Inflammatory macrophage treated with lipopolysaccharide for 1 hour (primary cell): ENCODE measurements at places on chromosomes 5 and 9.

DNA sequence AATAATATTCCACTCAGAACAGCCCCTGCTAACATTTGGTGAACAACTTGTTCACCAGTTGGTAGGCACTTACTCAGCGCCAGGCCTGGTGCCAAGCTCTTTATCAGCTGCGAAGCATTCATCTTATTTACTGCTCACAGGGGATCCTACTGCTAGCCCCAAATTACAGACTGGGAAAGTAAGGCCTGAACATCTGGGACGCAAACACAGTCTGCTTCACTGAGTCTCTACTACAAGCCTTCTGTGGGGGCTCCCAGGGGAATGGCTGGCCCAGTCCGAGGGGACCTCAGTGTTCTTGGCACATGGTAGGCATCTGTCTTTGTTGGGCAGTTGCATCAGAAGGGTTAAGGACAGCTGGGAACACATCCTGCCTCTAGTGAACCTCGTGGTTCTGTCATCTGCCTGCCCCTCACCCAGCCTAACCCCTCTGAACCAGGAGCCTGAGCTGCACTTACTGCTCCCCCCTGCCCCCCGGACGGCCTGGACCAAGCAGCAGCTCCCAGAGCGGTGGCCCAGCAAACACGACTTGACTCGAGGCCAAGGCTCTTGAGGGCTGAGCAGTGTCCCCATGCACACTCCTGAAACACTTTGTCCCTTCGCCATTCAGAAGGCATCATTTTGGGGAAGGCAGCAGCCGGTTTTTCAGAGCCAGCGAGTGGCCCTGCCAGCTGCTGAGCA, at the start of gene PHYHD1:
Gene PHYHD1, plus strand, starts transcription at position 602 of the 678 bp plus-strand sequence. CDS start 1,342 bp downstream, outside the sequence.
- DNase-seq = no peak

GRCh38 chr5:179115845-179116524, 55.8 kb downstream of the ZNF354C start:
- DNase-seq = no peak

DNA sequence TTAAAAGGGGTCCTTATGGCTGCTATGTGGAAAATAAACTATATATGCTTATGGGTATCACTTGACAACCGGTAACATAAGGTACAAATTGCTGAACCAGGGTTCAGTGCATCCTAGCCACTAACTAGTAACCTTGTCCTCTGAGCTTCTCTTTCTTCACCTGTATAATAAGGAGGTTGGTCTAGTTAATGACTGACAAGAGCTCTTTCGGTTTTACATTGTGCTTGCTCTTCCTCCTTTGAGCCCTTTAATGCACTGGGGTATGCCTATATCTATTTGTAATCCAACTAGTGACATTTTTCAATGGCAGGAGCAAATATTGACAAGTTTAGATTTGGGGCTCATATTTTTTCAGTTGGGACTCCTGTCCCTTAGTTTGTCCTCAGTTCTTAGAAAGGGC, 66.1 kb downstream of the NPR3 start:
- no peak for DNase-seq

GRCh38 chr9:96029722-96030530, 154.4 kb downstream of the ERCC6L2 start:
- no peak for DNase-seq

- no peak for DNase-seq
Measured at GRCh38 chr5:73336366-73336765, 112.2 kb downstream of the FOXD1 start.

- DNase-seq = no peak
Measured at GRCh38 chr5:110361471-110361870, 365.0 kb downstream of the TMEM232 start.

- no peak for DNase-seq
Measured at GRCh38 chr5:160367885-160368284, 2.5 kb downstream of the C1QTNF2 start.

DNA sequence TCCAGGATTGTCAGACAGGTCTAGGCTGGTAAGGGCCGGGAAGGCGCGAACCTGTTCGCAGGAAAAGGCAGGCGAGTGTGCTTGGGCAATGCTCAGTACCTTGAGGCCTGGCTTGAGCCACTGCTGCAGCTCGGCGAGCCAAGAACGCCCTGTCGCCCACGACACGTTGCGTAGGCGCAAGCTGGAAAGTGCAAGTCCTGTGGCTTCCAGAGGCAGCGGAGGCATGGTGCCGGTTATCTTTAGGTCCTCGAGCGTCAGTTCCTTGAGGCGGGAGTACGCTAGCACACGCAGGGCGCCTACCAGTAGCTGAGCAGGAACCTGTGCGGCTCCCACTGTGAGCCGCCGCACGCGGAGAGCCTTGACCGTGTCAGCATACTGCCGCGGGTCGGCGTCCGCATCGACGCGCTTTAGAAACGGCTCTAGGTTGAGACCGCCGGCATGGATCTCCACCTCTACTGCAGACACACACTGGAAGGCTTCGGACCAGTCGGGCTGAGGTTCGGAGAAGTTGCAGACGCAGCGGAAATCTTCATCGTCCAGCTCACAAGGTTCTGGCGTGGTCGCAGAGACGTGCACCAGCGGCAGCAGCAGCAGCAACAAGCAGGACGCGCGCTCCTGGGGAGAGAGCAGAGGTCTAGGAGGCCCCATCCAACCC, 482 bp downstream of the CD14 start:
- DNase-seq = peak; percentile 86

- no peak for DNase-seq
Measured at GRCh38 chr9:3629495-3629894, 103.7 kb upstream of the RFX3 start.

DNA sequence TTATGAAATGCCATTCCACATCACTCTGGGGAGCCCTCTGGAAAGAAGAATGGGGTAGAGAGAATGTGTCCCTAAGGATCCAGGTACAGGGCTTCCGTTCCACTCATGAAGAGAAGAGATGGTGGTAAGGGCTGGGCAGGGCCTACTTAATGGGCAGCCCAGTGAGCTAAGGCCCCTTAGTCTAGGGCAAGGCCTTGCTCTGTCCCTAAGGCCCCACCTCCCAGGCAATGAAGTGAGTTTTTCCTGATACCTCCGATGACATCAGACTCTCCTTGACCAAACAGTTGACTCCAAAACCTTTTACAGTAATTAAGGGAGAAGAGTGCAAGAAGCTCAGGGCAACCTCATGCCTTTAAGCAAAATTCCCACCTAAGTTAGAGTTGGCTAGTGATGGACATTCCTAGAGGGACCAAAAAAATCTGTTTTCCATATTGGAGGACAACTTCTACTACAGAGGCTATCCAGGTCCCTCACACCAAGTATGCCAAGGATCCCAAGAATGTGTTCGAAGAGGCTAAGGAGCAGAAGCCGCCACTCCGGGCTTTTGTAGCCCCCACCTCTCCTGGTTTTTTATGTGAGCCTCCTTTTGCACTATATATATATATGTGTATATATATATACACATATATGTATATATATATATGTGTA, 5.9 kb downstream of the KLF9 start:
- DNase-seq = no peak

DNA sequence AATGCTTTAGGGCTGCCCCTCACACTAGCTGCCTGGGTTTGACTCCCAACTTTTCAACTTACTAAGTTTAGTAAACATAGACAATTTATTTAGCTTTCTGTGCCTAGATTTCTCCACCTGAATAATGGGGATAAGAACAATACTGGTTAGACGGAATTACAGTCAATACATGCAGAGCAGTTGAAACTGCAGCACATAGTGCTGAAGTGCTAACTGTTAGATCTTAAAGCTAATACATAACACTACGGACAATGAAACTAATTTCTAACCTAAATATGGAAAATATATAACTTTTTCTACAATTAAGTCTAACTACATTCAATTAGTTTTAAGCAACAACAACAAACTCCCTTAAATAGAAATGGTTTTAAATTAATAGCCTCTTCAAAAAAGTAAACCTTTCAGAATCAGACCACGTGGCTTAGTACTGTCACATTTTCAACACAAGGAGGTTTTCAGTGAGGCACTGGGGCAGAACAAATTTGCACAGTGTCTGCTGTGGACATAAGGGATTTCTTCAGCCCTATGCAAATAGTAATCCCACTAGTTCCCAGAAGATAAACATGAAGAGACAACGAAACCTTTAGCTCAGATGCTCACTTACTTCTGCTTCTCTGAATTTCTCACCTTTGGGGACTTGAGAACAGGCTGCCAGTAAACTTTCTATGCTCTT, 293.4 kb downstream of the EDIL3 start:
- DNase-seq = no peak

GRCh38 chr5:127369796-127370195, 79.2 kb downstream of the MEGF10 start:
- DNase-seq = no peak

DNA sequence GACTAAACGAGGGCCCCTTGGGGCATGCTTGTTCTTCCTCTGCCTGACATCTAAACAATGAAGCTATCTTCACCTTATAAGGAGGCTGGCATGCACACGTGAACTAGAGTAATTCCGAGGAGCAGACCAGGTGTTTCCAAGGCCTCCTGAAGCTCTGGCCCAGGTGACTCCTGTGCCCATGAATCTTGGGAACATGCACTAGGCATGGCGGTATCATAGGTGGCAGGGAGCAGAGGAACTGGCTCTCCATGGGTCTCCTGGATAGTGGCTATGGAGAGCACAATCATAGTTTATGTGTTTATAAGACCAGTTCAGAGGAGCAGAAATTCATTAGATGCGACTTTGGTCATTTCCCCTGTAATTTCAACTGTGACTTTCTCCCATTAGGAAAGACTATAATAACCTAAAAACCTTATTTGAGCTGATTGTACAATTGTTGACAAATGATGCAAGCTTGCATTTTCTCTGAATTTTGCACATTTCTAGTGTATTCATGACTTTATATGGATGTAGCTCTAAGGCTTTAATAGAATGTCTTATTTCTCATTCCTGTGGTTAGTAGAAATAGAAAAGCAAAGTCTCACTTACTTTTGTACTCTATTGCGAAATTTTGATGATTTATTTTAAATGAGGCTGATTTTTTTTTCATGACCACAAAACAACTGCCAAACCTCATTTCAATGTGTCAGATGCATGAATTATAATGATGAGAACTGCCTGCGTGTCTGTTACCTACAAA, 135.3 kb upstream of the RPS23 start:
- DNase-seq = peak; percentile 15

- DNase-seq = no peak
Measured at GRCh38 chr9:8677741-8678140, 878.2 kb upstream of the DMAC1 start.

GRCh38 chr9:136958898-136959850, 7.1 kb downstream of the LCN12 start:
- no peak for DNase-seq

DNA sequence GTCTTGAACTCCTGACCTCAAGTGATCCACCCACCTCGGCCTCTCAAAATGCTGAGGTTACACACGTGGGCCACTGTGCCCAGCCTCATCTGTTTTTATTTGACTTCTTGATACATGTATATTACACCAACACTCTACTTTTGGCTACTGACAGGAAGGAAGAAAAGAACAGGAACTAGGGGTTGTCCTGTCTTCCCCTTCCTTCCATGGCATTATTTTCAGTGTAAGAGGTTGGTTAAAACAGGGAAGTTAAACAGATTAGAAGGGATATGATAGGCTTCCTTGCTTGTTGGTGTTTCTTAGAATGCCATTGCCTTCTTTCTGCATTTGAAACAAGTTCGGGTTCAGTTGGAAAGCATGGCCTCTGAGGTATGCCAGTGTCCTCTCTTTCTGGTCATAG, 312.8 kb downstream of the NDUFS4 start:
- peak; percentile 42 for DNase-seq

DNA sequence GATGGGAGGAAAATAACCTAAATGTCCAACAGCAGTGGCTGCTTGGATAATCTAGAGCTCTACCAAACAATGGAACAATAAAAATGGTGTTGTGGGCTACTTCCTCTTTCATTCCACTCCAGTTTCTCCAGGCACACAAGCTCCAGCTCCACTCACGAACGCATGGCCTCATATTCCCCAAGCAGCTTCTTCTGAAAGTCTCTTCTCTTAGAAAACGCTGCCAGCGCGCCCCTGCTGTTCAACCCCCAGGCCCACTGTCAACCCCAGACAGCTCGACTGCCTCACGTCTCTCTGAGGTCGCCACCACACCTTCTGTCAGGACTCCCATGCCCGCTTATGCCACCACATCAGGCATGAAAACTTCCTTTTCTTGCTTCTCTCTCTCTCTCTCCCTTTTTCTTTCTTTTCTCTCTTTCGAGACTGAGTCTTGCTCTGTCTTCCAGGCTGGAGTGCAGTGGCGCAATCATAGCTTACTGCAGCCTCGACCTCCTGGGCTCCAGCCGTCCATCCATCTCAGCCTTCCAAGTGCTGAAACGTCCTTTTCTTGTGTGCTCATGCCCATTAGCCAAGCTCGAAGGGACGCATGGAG, 16.2 kb downstream of the OR2V2 start:
- DNase-seq = no peak

DNA sequence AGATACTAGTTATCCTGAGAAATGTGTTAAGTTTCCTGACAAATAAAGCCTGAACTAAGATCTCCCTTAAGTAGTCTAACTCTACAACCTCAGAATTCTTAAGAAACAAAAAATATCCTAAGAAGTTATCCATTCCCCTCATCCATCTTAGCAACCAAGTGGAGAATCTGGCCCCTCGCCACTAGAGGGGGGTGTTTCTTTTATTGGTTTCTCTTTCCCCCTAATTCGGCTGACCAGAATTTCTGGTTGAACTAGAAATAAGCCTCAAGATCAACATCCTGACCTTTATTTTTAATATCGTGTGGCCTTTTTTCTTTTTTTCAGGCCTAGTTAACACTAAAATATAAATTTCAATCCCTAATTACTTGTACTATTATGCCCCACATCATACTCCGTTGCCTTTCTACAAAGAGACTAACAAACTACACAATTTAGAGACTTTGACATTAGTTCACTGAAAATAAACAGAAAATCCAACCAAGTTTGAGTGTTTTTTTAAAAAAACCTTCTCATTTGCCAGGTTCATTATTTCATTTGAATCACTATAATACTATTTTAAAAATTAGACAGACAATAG, 14.3 kb upstream of the NR4A3 start:
- peak; percentile 91 for DNase-seq

DNA sequence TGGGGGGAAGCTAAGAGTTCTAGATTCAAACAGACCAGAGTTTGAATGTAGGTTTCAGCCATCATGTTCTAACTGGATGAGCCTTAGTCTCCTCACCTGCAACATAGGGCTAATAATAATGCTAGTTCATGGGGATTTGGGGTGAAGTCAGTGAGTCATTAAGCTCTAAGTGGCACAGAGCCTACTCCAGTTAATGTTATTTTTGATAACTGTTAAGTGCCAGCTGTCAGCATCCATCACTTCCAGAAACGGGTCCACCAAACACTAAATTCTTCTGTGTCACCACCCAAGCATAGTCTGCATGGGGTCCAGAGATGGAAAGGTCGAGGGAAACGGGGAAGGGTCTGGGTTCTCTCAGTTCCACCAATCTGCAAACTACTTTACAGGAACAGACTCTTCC, 1.8 kb upstream of the TSC1 start:
- no peak for DNase-seq

DNA sequence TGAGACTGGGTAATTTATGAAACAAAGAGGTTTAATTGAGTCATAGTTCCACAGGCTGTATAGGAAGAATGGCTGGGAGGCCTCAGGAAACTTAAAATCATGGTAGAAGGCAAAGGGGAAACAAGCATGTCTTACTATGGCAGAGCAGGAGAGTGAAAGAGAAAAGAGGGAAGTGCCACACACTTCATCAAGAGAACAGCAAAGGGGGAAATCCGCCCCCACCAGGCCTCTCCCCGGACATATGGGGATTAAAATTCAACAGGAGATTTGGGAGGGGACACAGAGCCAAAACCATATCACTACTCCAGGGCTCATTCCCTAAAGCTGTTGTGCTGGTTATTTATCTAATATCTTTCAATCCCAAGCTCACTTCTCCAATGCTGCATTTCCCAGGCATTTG, 50.2 kb upstream of the NR3C1 start:
- peak; percentile 18 for DNase-seq

- no peak for DNase-seq
Measured at GRCh38 chr5:10374046-10375022, 20.8 kb downstream of the MARCHF6 start.
